ENCODE measurements at places on chromosomes 13 and 19.

DNA sequence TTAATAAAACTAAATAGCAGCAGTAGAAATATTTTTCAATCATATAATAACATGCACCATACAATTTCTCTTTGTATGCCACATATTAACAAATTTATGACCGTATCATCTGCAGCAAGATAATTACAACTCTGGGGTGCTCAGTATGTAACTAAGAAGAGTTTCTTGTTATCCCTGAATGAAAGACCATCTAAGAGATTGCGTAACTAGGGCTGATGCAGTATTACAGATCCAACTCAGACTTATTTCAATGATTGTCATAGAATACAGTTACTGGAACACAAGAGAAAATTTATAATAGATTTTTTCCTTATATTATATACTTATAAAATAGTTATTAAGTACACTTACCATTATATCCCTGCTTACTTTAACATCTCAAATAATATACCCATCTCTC, 305.1 kb downstream of the SLITRK1 start:
- no peak for DNase-seq

GRCh38 chr19:36604656-36605100, 435 bp upstream of the ZNF382 start:
- no peak for DNase-seq

- no peak for DNase-seq
Measured at GRCh38 chr19:14164724-14165493, 28.5 kb upstream of the ASF1B start.

DNA sequence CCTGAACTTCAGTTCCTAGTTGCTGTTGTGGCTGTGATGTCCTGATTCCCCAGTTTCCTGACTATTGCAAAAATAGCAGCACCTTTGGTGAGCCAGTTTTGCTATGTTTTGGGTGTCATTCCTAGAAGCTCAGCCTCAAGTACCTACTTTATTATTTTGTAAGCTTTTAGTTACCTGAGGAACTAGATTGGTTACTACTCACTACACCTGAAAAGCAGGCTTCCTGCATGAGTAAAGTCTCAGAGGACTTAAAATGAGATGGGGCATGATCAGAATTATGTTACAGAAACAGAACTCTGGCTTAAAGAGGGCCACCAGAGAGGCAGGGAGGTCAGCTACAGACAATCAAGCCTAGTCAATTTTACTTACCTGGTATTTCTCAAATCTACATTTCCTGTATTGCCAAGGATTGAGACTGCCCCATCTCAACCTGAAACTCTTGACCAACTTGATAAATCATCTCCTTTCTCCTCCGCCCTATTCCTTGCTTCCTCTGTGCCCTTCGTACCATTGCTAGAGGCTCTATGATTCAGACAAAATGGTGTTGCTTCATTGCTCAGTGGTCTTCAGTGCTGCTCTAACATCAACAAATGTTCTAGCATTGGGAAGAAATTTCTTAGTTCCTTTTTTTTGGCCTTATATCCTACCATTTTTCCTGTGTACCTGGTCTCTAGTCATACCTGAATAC, 58.9 kb downstream of the RAP2A start:
- DNase-seq = no peak

DNA sequence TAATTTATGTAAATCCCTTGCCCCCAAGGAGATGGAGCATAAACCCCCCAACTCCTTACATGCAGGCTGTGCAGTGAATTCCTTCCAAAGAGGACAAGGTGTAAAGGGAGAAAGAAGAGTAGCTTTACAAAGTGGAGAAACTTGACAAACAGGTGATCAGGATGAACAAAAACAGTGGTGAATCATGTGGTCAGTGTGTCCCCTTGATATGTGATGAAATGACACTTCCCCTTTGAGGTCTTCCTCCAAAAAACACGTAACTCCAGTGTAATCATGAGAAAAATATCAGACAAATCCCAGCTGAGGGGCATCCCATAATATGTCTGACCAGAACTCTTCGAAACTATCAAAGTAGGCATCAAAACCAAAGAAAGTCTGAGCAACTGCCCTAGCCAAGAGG, 29.5 kb upstream of the AKT2 start:
- no peak for DNase-seq

DNA sequence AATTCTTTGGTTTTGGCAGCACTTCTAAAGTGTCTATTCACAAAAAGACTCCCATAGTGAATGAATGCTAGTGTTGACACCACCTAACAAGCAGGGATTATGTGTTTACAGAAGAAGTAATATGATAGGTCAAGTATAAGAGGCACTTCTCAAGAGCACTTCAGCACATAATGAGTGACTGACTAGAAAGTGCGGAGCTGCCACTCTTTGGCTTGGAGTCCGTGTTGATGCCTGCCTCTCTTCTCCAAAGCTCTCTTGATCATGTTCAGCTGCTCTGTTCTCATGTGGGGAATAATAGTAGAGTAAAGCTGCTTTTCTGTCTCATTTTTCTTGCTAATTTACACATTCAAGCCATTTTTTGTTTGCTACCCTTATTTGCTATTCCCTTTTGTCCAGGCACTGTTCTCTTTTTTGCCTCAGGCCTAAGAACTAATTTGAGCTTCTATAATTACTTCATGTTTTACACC, 22.7 kb upstream of the MAB21L1 start:
- no peak for DNase-seq

- peak; percentile 92 for DNase-seq
Measured at GRCh38 chr19:48635263-48635965, 1.8 kb downstream of the DBP start.

GRCh38 chr13:90696254-90696653, 651.2 kb upstream of the MIR17HG start:
- DNase-seq = no peak

- no peak for DNase-seq
Measured at GRCh38 chr19:14072535-14073260, at the start of gene MISP3. Gene MISP3 (plus strand): TSS chr19:14072786. CDS start chr19:14073310, 524 bp downstream.

DNA sequence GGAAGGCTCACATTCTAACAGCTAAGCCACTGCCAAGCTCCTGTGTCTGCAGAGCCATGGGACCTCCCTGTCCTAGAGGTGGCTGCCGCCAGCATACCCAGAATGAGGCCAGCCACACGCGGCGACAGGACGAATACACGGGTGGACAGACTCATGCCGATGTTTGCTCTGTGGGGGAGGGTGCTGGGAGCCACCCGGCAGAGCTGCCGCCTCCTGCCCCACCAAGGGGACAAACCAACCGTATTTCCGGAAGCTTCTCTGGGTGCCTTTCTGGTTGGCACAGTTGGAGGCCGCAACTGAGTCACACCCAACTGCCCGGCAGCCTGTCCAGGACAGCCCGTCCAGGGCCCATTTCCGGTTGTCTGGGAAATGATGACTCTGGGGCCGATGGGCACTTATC, 20.3 kb downstream of the C13orf46 start:
- no peak for DNase-seq

DNA sequence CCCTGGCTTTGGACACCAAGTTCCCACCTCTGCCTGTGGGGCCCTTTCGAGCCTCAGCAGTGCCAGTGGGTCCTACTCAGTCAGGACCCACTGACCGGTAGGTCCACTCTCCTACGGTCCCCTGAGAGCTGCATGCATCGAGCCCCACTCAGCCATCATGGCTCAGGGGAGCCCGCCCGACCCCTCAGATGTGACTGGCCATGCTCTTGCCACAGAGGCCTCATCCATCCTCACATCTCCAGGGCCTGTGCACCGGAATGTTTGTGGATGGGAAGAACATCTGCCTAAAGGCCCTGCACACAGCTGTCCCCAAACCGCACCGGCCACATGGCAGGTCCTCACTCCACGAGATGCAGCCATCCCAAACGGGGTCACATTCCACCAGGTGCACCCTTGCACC, 52.6 kb upstream of the C13orf46 start:
- DNase-seq = no peak

GRCh38 chr19:9969688-9969975, 33.3 kb upstream of the OLFM2 start:
- DNase-seq = no peak

GRCh38 chr13:61685682-61686012, 270.0 kb upstream of the PCDH20 start:
- no peak for DNase-seq

DNA sequence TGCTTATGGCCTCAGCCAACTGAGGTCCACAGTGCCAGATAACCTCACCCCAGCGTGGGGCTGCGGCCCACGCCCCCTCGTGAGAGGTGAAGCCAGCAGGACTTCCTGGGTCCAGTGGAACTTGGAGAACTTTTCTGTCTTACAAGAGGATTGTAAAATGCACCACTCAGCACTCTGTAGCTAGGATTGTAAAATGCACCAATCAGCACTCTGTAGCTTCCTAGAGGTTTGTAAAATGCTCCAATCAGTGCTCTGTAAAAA, 109.1 kb downstream of the AKAP11 start:
- DNase-seq = no peak

DNA sequence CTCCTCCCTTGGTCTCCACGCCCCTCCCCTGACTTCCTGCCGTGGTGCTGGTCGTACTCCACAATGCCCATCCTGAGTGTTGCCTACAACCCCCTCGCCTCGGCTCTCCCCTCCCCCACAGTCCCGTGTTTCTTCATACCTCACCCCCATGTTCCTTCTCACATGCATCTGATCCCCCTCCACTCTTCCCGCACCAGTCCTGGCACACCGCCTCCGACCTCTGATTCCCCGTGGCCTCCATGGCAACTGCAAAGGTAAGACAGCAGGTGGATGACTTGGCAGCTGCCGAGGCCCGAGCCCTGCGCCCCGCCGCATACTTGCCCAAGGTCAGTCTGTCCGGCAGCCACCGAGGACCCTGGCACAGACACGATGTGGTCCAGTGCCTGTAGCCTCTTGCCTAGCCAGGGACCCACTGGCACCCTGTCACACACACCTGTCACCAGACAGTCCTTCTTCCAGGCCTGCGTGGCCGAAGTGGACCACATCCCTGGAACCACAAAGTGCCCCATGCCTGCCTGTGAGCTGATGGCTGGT, 16.1 kb upstream of the SDHAF1 start:
- no peak for DNase-seq

DNA sequence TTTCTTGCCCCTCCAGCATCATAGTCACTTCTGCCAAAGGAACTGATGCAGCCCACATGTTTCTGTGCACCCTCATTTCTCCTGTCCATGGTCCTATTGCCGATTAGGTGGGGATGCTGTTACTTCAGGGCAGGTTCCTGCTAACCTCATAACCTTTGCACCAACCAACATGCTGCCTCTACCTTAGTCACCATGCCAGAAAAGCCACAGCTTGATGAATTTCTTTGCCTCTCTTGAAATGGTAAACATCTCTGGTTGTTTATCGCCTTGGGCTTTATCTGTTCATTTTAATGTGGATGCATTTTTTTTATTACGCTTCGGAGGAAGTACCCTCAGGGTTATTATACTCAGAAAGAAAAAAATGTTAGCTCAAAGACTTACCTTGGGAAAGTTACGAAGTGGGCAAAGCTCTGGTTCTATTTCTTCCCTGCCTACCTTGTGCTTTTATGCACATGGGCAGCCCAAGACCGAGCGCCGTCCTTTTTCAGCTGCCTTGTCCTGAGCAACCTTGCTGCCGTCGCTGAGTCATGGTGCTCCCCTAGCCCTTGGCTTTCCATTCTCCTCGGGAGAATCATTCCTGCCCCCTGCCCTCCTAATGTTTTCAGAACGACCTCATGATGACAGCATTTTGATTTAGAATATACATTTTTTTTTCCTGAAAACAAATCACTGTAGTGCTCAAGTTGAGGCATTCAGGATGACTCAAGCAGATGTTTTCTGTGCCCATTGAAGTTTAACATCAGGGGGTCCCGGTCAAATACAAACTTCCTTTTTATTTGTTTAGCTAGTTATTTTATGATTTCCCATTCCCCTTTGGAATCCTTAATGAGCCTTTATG, 280.0 kb downstream of the SHISA2 start:
- DNase-seq = no peak

DNA sequence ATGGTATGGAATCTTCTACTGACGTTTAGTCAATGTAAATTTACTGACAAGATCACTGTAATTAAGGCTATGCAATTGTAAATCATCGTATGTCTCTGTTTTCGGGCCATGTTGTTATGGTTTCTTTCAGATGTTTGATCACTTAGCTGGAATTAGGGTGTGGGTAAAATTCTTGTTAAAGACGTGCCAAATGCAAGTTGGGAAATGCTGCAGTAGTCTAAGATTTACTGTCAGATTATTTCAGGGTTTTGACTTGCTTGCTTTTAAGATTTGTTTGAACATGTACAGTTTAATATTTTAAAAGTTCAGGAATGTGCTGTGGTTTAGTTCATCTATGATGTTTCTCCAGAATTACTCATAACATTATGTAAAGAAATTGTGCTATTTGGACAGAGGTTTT, 10.8 kb downstream of the NDFIP2 start:
- no peak for DNase-seq

GRCh38 chr19:55391191-55391670, 5.5 kb downstream of the RPL28 start:
- DNase-seq = no peak

GRCh38 chr13:72255908-72256307, 388.9 kb upstream of the DACH1 start:
- DNase-seq = no peak

DNA sequence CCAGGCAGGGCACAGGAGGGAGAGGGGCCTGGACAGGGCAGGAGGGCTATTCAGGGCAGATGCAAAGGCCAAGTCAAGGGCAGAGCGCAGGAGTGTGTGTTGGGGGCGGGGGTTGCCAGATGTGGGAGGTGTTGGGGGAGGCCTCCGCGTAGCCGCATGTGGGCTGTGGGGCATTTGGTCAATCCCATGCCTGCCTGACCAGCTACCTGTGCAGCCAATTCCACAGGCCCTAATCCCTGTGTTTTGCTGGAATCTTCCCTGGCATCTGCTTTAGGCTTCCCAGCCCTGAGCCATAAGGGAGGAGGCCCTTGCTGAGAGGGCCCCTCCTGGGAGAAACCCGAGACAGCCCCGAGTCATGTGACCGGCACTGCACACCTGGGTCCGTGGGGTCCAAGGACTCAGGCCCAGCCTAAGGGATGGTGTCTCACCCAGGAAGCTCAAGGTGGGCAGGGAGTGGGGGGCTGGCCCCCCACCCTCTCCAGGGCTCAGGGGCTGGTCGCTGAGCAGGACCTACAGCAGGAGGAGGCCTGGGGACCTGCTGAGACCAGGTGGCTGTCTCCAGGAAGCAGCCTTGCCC, 20.3 kb downstream of the RFX1 start:
- DNase-seq = no peak

DNA sequence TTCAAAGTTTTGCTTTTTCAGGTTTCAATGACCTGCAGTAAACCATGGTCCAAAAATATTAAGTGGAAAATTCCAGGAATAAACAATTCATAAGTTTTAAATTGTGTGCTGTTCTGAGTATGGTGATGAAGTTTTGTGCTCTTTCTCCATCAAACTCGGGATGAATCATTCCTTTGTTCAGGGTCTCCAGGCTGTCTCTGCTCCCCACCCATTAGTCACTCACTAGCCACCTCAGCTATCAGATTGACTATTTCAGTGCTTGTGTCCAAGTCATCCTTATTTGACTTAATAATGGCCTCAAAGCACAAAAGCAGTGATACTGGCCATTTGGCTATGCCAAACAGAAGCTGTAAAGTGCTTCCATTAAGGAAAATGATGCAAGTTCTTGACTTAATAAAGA, 1140.4 kb downstream of the EFNB2 start:
- DNase-seq = no peak
